ENCODE measurements at places on chromosomes 5 and 9.

DNA sequence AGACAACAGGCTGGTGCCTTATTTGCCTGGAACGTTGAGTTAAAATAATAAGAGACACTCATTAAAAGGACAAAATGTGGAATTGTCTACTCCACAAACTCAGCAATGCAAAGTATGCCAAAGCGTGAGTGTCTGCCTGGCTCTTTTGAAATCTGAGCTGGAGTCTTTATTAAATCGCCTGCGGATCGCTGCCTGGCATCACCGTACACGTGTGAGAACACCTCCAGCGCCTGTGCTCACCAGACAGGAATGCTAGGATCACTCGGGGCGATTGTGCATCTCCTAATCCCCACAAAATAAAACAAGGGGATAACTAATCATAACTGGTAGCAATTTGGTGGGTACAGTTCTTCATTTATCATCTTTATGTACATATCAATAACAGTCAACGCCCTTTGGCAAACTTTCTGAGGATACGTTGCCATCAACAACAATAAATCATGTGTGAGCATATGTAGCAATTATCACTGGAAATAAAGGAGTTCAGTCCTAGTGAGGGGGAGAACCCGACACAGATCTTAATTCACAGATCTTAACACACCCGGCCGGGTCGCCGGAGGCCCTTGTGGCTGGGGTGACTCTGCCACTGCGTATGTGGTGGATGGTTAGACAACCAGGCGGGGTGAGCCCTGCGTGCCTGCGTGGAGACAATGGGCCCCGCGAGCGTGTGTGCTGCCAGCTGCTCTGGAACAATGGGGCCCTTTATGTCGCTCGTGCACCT is 284.9 kb upstream of the IRX1 start:
- DNase-seq: no peak

GRCh38 chr9:85182383-85182782 is 512.9 kb downstream of the NTRK2 start:
- DNase-seq: peak; percentile 31

GRCh38 chr5:56422076-56422762 is 189.1 kb upstream of the ANKRD55 start:
- no peak for DNase-seq

DNA sequence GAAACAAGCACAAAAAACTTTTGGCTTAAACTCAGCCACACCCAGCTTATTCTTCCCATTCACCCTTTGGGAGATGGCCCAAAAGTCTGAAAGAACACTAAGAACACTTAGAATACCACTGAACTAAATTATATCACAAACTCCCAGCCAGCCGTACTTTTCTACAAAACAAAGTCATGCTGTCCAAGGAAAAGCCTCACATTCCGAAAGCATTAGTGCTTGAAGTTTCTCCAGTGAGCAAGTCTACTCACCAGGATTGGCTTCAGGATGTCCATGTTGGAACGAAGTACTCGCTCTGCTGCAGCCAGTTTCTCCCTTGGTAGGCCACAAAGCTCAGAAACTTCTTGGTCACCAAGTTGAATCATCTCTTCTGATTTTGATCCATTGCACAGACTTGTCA is 69.7 kb downstream of the ABCA1 start:
- DNase-seq: peak; percentile 88

GRCh38 chr9:6884990-6885389 is 127.2 kb downstream of the KDM4C start:
- no peak for DNase-seq

- DNase-seq: no peak
Observed at GRCh38 chr9:128233817-128234406, 30.7 kb downstream of the DNM1 start.

DNA sequence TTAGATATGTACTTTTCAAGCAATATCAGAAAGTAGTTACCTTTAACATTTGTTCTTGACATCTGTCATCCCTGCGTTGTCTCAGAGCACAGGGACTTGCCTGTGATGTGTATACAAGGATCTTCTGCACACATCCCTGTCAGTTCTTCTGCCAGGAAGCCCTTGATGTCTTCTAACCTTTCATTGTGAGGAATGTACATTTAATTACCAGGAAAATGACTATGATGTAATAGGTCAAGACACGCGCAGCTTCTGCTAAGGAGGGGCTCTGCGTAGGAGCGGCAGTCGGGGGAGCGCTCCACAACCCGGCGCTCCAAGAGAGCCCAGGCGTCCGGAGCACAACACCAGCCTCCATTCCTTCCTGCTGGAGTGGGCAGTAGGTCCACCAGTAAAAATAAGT is 119.7 kb downstream of the IRX2 start:
- DNase-seq: no peak

DNA sequence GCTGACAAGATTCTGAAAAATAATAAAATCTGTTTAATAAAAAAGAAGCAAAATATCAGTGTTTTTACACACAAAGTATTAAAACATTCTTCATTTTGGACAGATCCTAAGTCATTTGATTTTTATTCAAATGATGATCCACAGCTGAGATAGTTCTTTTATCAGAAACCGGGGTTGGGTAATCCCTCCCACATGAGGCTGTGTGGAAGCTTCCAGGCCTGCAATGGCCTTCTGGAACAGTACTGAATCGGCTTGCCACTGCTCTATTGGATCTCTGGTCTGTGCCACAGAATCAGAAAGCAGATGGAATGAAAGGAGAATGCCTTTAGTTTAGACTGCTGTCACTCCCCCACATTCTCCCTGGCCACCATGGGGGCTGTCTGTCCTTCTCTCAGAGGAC is 6.1 kb upstream of the C5orf58 start:
- no peak for DNase-seq

- no peak for DNase-seq
Observed at GRCh38 chr9:4939118-4939561, 45.9 kb upstream of the JAK2 start.

DNA sequence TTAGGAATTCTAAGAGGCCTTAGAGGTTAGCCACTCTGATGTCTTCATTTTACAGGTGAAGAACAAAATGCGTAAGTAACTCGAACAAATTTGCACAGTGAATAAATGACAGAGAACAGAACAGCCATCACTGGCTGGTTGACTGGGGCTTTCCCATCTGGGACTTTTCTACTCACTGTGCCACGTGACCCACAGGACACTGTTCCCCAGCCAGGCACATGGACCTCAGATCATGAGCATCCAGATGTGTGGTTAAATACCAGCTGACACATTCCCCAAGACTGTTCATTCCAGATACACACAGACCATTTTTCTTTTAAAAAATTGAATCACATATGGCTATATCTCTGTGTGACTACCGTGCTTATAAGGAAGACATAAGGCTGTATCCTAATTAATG is 25.8 kb upstream of the MED10 start:
- no peak for DNase-seq

GRCh38 chr5:90809311-90810056 is 250.9 kb downstream of the ADGRV1 start:
- no peak for DNase-seq

GRCh38 chr5:15373151-15373550 is 126.8 kb upstream of the FBXL7 start:
- peak; percentile 2 for DNase-seq

GRCh38 chr9:83406921-83407320 is 131.3 kb downstream of the FRMD3 start:
- DNase-seq: no peak

- no peak for DNase-seq
Observed at GRCh38 chr5:103293099-103293498, 34.5 kb downstream of the MACIR start.

GRCh38 chr9:122382901-122383850 is 12.4 kb downstream of the PTGS1 start:
- DNase-seq: peak; percentile 25

DNA sequence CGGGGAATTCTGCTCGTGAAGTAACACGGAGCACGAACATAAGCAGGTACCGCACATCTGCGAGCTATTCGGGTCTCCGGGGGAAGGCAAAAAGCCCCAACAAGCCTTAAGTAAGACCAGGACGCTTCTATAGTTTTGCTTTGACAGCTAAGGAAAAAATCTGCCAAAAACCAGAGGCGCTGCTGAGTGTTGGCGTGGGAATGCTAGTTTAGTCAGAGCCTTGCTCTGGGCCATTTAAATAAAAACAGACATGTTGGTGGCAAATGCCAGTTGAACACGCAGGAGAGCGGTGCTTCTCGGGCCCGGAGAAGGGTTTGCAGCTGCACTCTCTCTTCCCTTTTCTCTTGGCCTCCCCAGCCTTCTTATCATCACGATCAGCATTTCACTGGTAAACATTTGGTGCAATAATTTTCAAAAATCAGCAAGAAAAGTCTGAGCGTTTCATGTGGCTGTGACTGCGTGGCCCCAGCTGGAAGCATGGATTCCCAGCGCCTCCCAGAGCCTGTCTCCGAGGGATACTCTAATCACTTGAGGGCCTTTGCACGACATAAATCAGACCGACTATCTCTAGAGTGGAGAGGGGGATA is 6.4 kb upstream of the NOTCH1 start:
- peak; percentile 74 for DNase-seq

DNA sequence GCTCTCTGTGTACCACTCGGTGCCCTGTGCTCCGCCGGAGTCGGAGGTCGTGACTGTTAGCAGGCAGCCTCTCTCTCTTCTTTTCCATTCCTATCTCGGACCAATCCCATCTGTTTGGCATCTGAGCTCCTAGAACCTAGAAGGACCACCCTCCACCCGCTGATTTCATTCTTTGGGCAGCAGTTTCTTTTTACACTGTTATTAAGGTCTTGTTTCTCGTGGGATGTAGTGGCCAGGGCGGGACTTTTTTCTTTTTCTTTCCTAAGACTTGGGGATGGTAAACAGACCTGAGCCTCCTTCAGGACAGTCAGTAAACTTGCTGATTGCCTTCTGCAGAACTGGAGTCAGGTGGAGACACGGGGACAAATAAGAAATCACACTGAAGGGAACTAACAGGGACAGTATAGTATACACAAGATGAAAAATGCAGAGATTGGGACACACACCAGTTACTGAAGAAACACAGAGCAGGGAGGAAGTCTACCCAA is 500 bp downstream of the URM1 start:
- no peak for DNase-seq

- no peak for DNase-seq
Observed at GRCh38 chr5:119338326-119338946, 17.4 kb upstream of the TNFAIP8 start.

GRCh38 chr9:98726735-98727134 is 18.0 kb upstream of the GABBR2 start:
- peak; percentile 40 for DNase-seq

DNA sequence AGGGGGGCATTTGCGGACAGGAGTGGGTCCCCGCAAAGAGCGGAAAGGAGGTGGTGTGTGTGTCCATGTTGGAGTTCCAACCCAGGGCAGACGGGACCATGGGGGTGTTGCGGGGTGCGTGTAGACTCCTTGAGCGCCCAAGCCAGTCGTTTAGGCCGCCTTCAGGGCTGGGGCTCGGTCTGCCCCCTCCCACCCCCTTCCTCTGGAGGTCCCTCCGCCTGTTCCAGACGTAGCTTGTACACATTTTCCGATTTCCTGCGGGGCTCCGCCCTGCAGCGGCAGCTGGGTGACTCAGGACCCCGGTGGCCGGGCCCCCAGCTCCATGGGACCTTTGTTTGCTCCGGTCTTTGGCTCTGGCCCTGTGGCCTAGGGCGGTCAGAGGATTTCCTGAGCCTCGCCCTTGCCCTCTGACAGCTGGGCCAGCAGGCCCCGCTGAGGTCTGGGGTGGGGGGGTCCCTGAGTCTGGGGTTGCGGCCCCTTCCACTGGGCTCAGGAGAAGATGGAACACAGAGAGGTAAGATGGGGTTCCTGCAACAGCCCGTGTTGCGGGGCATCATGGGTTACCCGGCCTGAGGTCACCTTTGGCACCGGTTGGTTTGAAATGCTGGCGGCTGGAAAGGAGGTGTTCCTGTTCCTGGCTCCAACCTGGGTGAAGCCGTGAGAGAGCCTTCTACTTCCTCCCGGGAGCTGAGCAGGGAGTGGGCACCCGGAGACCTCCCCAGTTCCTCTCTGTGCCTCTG is 1.5 kb downstream of the PKN3 start:
- DNase-seq: no peak

GRCh38 chr9:2709645-2710101 is 7.6 kb upstream of the KCNV2 start:
- no peak for DNase-seq

- DNase-seq: no peak
Observed at GRCh38 chr9:131144201-131144600, 18.8 kb downstream of the NUP214 start.

Data from fibroblast of lung (primary cell).